ENCODE measurements at places on chromosomes 11 and 22.

GRCh38 chr11:117527271-117527670 lies 199.6 kb downstream of the CEP164 start:
- DNase-seq: no peak

DNA sequence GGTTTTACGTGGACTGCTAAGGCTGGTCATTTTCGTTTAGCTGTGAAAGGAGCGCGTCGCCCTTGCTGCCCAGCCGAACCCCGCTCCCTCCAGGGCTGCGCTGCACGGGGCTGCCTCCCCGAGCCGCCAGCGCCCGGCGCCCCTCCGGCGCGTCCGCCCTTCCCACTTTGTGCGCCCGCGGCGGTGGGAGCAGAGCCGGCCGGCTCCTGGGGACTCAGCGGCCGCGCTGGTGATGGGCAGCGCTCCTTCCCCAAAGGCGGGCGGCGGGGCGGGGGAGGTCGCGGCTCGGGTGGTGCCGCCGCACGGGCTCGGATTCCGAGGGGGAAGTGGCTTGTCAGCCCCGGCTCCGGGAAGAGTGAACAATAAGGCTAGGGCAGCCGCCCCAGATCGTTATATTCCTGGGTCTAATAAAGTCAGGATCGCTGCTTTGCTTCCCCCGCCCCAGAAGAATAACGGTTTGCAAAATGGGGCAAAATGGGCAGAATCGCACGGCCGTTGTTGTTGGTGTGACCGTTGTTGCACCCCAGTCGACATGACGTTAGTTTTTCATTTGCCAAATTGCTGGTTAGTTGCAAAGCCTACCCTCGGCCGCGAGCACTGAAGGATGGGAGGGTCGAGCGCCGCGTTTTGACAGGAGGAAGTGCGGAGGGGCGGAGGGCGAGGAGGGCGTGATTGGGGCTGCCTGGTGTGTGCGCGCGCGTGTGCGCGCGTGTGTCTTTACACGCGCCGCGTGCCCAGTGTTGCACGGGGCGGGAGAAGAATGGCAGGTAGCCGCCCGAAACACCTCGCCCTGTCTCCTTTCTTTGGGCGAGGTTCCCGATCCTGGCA lies 745 bp downstream of the NCAM1 start:
- peak; percentile 34 for DNase-seq

- DNase-seq: no peak
Measured at GRCh38 chr11:5992604-5993251, 5.9 kb upstream of the OR52L1 start.

GRCh38 chr11:32781721-32782120 lies 12.7 kb downstream of the CCDC73 start:
- no peak for DNase-seq
